H9 (cell line): ENCODE measurements at places on chromosomes 7 and 10. TPM values are rescaled to one million over a fixed set of nuclear protein-coding genes. Genes with fewer than 3 reads are reported as not detected.

The C1GALT1 gene
- 81.5 and 88.2 TPM in 2 replicates for total RNA-seq

The EPHB4 gene
- total RNA-seq = 132 and 135 TPM in 2 replicates

The RP9 gene
- 13.5 and 16.2 TPM in 2 replicates for total RNA-seq

The CPN1 gene
- total RNA-seq = not detected in 2 replicates

The PLCE1 gene
- 0.09 and 0.13 TPM in 2 replicates for total RNA-seq

The ENTPD7 gene
- total RNA-seq = 14.4 and 14.5 TPM in 2 replicates

The CDC14C gene
- not detected in 2 replicates for total RNA-seq

The EPO gene
- total RNA-seq = 0.33 and 0.44 TPM in 2 replicates

- H3K4me3 ChIP-seq = no peak overlapping the region
- no peak overlapping the region for H3K27ac ChIP-seq
- H3K36me3 ChIP-seq = no peaks in the 10 kb centered on the region; the same call in 1 of the 2 replicates
- H3K27me3 ChIP-seq = no peaks in the 10 kb centered on the region
- no peak for DNase-seq
Measured at GRCh38 chr10:35412900-35413491, 76.7 kb downstream of the CCNY start.

- no peak overlapping the region for H3K27ac ChIP-seq
- H3K36me3 ChIP-seq = no peaks in the 10 kb centered on the region
- H3K4me3 ChIP-seq = no peak overlapping the region
Measured at GRCh38 chr7:27484451-27484850, 178.2 kb downstream of the HIBADH start.

DNA sequence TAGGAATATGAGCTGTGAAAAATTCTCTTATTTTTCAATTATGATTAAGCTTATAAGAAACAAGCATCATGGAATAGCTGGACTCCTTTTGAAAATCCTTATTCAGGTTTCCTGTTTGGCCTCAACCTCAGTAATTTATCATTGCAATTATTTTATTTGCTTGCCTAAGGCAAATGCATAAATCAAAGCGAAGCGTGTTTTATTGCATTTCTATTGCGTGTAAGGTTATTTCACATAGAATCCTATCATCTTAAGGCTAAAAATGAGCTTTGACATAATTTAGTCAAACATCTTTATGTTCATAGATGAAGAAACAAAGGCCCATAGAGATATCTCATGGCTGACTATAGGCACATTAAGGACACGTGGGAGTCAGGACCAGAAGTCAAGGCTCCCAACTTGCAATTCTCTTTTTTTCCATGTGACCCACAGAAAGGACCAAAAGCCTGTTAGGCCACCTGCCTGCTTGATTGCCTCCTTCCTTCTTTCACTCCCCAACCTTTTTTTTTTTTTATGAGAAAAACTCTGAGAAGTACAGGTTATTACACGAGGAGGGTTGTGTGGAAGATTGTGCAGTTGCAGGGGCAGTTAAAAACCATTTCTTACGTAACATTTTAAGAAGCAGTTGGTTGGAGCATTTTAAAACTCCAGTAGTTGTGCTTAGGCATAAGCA is 261.0 kb downstream of the HDAC9 start:
- no peaks in the 10 kb centered on the region for H3K27me3 ChIP-seq
- no peak overlapping the region for H3K27ac ChIP-seq

DNA sequence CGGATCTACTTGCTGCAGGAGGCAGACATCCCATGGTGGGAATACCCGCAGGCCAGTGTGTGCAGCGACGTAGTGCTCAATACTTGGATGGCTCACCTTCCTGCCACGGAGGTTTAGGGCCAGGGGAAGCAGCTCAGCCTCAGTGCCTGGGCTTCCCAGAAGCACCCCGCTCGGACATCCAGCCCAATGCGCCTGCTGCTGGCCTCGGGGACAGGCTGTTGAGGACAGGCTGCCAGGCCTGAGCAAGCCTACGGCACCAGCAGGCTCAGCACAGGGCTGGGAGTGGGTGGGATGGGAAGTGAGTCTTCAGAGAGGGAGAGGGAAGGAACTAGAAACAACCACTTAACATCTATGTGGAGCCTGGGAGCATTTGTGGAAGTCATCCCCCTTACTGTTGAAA is 441.3 kb upstream of the MGMT start:
- H3K4me1 ChIP-seq = peaks cover 5% of the 10 kb centered on the region
- H3K4me3 ChIP-seq = no peak overlapping the region
- H3K27me3 ChIP-seq = no peaks in the 10 kb centered on the region
- H3K27ac ChIP-seq = no peak overlapping the region

- H3K27me3 ChIP-seq = no peaks in the 10 kb centered on the region
- no peak overlapping the region for H3K27ac ChIP-seq
- H3K36me3 ChIP-seq = no peaks in the 10 kb centered on the region
- DNase-seq = no peak
Measured at GRCh38 chr10:49362596-49363260, 33.2 kb downstream of the DRGX start.

GRCh38 chr7:101817471-101818286 is at the start of gene CUX1:
Gene CUX1, plus strand, starts transcription at chr7:101817626. Its CDS starts 14 bp downstream, at chr7:101817640.
- DNase-seq = peak; percentile 33
- H3K4me1 ChIP-seq = peaks cover 8% of the 10 kb centered on the region
- no peaks in the 10 kb centered on the region for H3K36me3 ChIP-seq
- no peaks in the 10 kb centered on the region for H3K27me3 ChIP-seq
- H3K4me3 ChIP-seq = peak within 1 kb of the TSS; percentile 90

DNA sequence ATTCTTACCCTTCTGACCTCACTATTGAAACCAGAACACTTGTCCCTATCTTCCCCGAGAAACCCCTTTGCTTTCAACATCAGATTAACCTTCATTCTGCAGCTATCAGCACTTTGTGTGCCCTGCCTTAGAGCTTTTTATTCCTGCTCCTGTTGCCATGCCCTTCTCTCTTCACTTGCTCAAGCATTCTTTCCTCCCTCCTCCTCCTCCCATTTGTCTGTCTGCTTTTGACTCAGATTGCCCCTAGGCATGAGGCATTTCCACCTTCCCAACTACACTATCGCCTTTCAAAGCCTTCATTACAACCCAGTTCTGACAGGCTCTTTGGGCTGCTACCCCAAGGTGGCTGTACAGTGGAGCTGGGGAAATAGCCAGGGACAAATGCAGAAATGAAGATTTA is 143.3 kb downstream of the SLC25A13 start:
- no peak overlapping the region for H3K27ac ChIP-seq
- H3K4me3 ChIP-seq = no peak overlapping the region
- H3K36me3 ChIP-seq = peaks cover 12% of the 10 kb centered on the region
- DNase-seq = no peak
- H3K4me1 ChIP-seq = peaks cover 3% of the 10 kb centered on the region; the same call in 1 of the 2 replicates

DNA sequence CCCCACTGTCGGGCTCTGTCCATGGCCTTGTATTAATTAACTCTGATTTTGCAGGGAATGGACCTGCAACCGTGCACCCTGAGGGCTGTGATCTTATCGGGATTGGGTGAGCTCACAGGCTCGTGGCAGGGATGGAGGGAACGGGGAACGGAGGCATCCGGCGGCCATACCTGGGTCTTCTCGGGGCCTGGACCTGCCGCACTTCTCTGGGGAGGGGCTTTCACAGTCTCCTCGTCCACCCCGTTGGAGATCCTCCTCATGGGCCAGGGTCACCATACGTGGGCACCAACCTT is 57.5 kb upstream of the SHH start:
- no peak overlapping the region for H3K4me3 ChIP-seq
- no peaks in the 10 kb centered on the region for H3K36me3 ChIP-seq
- H3K27me3 ChIP-seq = no peaks in the 10 kb centered on the region
- DNase-seq = peak; percentile 7
- no peaks in the 10 kb centered on the region for H3K4me1 ChIP-seq

GRCh38 chr10:14360961-14361360 is 30.2 kb upstream of the FRMD4A start:
- no peak for DNase-seq
- no peaks in the 10 kb centered on the region for H3K27me3 ChIP-seq
- no peaks in the 10 kb centered on the region for H3K36me3 ChIP-seq
- H3K27ac ChIP-seq = no peak overlapping the region

GRCh38 chr10:131310551-131311401 is 745 bp downstream of the TCERG1L start:
- no peaks in the 10 kb centered on the region for H3K27me3 ChIP-seq
- peaks cover 2% of the 10 kb centered on the region; the same call in 1 of the 2 replicates for H3K4me1 ChIP-seq
- DNase-seq = peak; percentile 32
- H3K4me3 ChIP-seq = peak overlapping the region; percentile 84
- H3K36me3 ChIP-seq = no peaks in the 10 kb centered on the region; the same call in 1 of the 2 replicates

DNA sequence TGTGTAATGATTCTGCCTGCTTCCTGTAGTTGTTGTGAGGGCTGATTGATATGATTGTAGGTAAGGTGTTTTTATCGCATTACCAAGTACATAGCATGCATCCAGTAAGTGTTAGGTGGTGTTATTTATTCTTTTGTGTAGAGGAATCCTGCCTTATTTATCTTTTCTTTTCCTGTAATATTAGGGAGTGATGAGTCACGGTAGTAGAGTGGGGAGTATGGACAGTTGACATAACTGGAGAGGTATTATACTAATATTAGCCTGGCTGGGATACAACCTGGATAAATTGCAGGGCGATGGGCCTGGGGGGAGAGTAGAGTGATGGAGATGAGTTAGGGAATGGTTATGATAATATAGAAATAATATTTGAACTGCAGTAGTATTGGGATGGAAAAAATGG is 9.8 kb downstream of the SDK1 start:
- H3K4me3 ChIP-seq = no peak overlapping the region
- no peak for DNase-seq
- H3K36me3 ChIP-seq = no peaks in the 10 kb centered on the region
- H3K27me3 ChIP-seq = no peaks in the 10 kb centered on the region

GRCh38 chr7:20650782-20651181 is 35.3 kb downstream of the ABCB5 start:
- H3K4me3 ChIP-seq = no peak overlapping the region
- no peak overlapping the region for H3K27ac ChIP-seq
- peak; percentile 56 for DNase-seq
- peaks cover 9% of the 10 kb centered on the region; the same call in 1 of the 2 replicates for H3K4me1 ChIP-seq
- no peaks in the 10 kb centered on the region for H3K27me3 ChIP-seq
- no peaks in the 10 kb centered on the region for H3K36me3 ChIP-seq

DNA sequence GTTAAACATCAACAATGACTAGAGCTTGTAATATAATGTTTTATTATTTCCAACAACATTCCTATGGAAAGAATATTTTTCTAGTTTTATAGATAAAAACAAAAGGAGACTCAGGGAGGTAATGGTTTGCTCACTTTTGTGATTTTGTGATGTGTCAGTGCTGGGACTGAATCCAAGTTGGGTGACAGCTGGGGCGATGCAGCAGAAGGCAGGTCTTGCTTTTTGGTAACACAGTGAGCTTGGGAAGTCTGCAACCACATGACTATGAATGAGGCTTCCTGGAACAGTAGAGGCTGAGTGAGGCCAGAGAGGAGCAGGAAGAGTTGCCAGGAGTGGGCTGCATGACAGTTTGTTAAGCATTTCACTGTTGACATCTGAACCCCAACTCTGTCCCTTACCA is 4.9 kb upstream of the YKT6 start:
- H3K27ac ChIP-seq = no peak overlapping the region
- no peaks in the 10 kb centered on the region for H3K27me3 ChIP-seq
- no peaks in the 10 kb centered on the region for H3K4me1 ChIP-seq

DNA sequence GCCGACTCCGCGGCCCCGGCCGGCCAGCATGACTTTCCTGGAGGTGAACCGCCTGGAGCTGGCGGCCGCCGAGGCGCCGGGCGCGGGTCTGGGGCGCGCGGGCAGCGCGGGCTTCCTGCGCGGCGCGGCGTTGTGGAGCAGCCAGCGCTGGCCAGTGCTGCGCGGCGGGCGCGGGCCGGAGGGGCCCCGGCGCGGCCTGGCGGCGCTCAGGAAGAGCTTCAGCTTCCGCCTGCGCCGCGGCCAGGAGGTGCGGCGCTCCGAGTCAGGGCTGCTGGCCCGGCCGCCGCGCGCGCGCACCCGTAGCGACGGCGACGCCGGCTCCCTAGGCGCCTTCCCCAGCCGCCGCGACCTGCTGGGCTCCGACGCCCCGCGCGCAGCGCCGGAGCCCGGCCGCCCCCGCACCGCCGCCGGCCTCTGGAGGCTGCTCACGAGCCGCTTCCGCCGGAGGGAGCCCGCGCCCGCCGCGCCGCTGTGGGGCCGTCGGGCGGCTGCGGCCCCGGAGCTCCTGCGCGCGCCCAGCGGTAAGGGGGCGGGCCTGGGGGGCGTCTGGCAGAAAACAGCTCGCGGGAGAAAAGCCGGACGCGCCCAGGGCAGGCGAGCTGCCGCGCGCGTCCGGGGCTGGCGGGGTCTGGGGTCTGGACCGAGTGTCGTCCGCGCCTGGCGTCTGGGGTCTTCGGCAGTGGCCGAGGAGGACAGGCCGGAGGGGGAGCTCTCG is 29.0 kb downstream of the AGAP3 start:
- peak overlapping the region; percentile 64 for H3K4me3 ChIP-seq
- H3K4me1 ChIP-seq = peaks cover 7% of the 10 kb centered on the region; the same call in 1 of the 2 replicates
- H3K36me3 ChIP-seq = peaks cover 14% of the 10 kb centered on the region
- no peaks in the 10 kb centered on the region for H3K27me3 ChIP-seq

DNA sequence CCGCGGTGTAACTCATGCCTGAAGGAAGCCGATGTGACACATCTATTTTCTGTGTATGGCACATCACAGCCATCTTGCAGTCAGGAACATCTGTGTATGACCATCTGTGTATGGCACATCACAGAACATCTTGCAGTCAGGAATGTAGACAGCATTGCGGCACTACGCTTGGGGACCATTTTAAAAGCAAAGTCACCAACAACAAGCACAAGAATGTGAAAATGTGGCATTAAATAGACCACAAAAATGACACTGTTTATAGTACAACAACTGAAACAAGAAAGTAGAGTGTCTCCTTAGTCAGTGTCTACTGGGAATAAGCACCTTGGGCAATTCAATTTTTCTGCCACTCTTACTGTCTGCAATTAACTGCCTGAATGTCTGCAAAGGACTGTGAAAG is 124.4 kb downstream of the HGF start:
- H3K4me3 ChIP-seq = no peak overlapping the region
- no peaks in the 10 kb centered on the region for H3K4me1 ChIP-seq
- no peaks in the 10 kb centered on the region; the same call in 2 of the 3 replicates for H3K36me3 ChIP-seq
- H3K27ac ChIP-seq = no peak overlapping the region

- no peaks in the 10 kb centered on the region; the same call in 1 of the 2 replicates for H3K4me1 ChIP-seq
- no peak overlapping the region for H3K27ac ChIP-seq
- no peak for DNase-seq
- no peak overlapping the region for H3K4me3 ChIP-seq
- no peaks in the 10 kb centered on the region for H3K27me3 ChIP-seq
Measured at GRCh38 chr7:27299861-27300260, 57.3 kb downstream of the EVX1 start.

DNA sequence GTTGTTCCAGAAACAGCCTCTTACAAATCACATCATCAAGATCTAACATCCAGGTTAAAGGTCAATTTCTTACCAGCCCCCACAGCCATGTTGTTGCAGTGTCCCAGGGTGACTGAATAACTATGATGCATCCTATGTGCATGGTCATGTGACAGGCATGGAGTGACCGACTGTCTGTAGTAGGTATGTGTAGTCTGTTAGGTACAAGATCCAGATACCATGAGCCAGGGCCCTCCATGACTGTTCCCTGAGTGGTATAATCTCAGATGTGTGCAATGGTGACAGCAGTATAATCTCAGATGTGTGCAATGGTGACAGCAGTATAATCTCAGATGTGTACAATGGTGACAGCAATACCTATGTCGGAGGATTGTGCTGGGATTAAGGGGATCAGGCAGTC is 8.8 kb downstream of the CDHR3 start:
- DNase-seq = no peak
- no peak overlapping the region for H3K27ac ChIP-seq
- no peaks in the 10 kb centered on the region for H3K27me3 ChIP-seq
- peaks cover 2% of the 10 kb centered on the region; the same call in 1 of the 2 replicates for H3K4me1 ChIP-seq
- H3K4me3 ChIP-seq = no peak overlapping the region
